ENCODE measurements at places on chromosomes 6 and 20. TPM values are rescaled to one million over a fixed set of nuclear protein-coding genes. Genes with fewer than 3 reads are reported as not detected.

BNIP5 gene
- 0.16 TPM for total RNA-seq

DNPH1 gene
- total RNA-seq = 36.9 TPM

ME1 gene
- 19.8 TPM for total RNA-seq

PSORS1C1 gene
- total RNA-seq = 0.99 TPM

GPX5 gene
- total RNA-seq = not detected

GPR63 gene
- 12.1 TPM for total RNA-seq

TTBK1 gene
- 57.9 TPM for total RNA-seq

TNF gene
- total RNA-seq = not detected

MAP1LC3A gene
- 137 TPM for total RNA-seq

GLP1R gene
- total RNA-seq = 0.34 TPM

LINC00237 gene
- total RNA-seq = 1.3 TPM

CLVS2 gene
- total RNA-seq = 59.5 TPM

PRL gene
- total RNA-seq = not detected

MMP24OS gene
- total RNA-seq = 73.1 TPM

DNAH8 gene
- total RNA-seq = 0.31 TPM

CALHM4 gene
- total RNA-seq = not detected

SASH1 gene
- total RNA-seq = 121 TPM

SLC22A1 gene
- total RNA-seq = 4.6 TPM

KCNK5 gene
- total RNA-seq = not detected

PAK5 gene
- 18.4 TPM for total RNA-seq

POU5F1 gene
- 0.80 TPM for total RNA-seq

ELOVL2 gene
- total RNA-seq = 14.3 TPM

PTCHD4 gene
- 15.7 TPM for total RNA-seq

Measured in dorsolateral prefrontal cortex (tissue), 122 donors.